IMR-90 (cell line): ENCODE measurements at places on chromosomes 4 and X. TPM values are rescaled to one million over a fixed set of nuclear protein-coding genes. Genes with fewer than 3 reads are reported as not detected.

Gene HSPA4L
- total RNA-seq, result 2.3 and 3.9 TPM in 2 replicates

Gene TLR7
- not detected in 2 replicates for total RNA-seq

Gene RBM46
- not detected in 2 replicates for total RNA-seq

Gene ENPEP
- total RNA-seq, result 0.18 and 0.28 TPM in 2 replicates

Gene GAB3
- 1.9 and 2.2 TPM in 2 replicates for total RNA-seq

Gene RTL3
- 0.83 and 1.1 TPM in 2 replicates for total RNA-seq

Gene FAM184B
- 0.18 and 0.28 TPM in 2 replicates for total RNA-seq

Gene KLHL13
- total RNA-seq, result 12.5 and 13.6 TPM in 2 replicates

Gene ERVMER34-1
- total RNA-seq, result not detected in 2 replicates

Gene GLRB
- 3.0 and 3.9 TPM in 2 replicates for total RNA-seq

Gene NAAA
- total RNA-seq, result 15.8 and 17.6 TPM in 2 replicates

Gene NHSL2
- total RNA-seq, result 0.72 and 0.83 TPM in 2 replicates

Gene GYPA
- not detected in 2 replicates for total RNA-seq

Gene TCEAL6
- total RNA-seq, result not detected in 2 replicates

Gene TACR3
- total RNA-seq, result not detected in 2 replicates

Gene MAGEA4
- not detected in 2 replicates for total RNA-seq

Gene AMBN
- total RNA-seq, result not detected in 2 replicates

Gene BEND4
- total RNA-seq, result not detected in 2 replicates

Gene RBMXL3
- not detected in 2 replicates for total RNA-seq

Gene CLDN22
- total RNA-seq, result not detected in 2 replicates

Gene CAPN6
- total RNA-seq, result not detected in 2 replicates

Gene HSFX3
- not detected in 2 replicates for total RNA-seq

Gene EFHC2
- total RNA-seq, result 0.18 and 0.28 TPM in 2 replicates

Gene ASB9
- total RNA-seq, result 0.28 and 0.36 TPM in 2 replicates

Gene TLL1
- total RNA-seq, result not detected in 2 replicates

Gene SRPX2
- total RNA-seq, result 14.4 and 20.6 TPM in 2 replicates

Gene NIPAL1
- 1.1 TPM in 2 replicates for total RNA-seq

Gene PASD1
- not detected in 2 replicates for total RNA-seq

Gene PDK3
- 4.8 and 5.0 TPM in 2 replicates for total RNA-seq

Gene RGN
- total RNA-seq, result under 0.01 and 0.18 TPM in 2 replicates

Gene UGT2B10
- not detected in 2 replicates for total RNA-seq

Gene ARR3
- total RNA-seq, result not detected in 2 replicates

Gene NWD2
- not detected in 2 replicates for total RNA-seq

Gene SLC38A5
- total RNA-seq, result 12.2 and 12.8 TPM in 2 replicates

Gene POLN
- total RNA-seq, result 0.72 and 1.1 TPM in 2 replicates

Gene DGAT2L6
- total RNA-seq, result not detected in 2 replicates

Gene CXCL3
- 0.18 TPM in 1 of 2 replicates, not detected in the other for total RNA-seq

Gene MFAP3L
- total RNA-seq, result 0.28 and 0.36 TPM in 2 replicates

Gene TSC22D3
- total RNA-seq, result 9.9 and 13.1 TPM in 2 replicates

Gene SPANXA2
- not detected in 2 replicates for total RNA-seq

Gene LRP2BP
- 0.18 and 0.56 TPM in 2 replicates for total RNA-seq

Gene TENM3
- total RNA-seq, result 127 and 173 TPM in 2 replicates

Gene FOXP3
- total RNA-seq, result not detected in 2 replicates

Gene ENOPH1
- total RNA-seq, result 36.0 and 51.7 TPM in 2 replicates

Gene NXF2
- total RNA-seq, result not detected in 2 replicates

Gene HSD17B13
- total RNA-seq, result under 0.01 TPM in 1 of 2 replicates, not detected in the other

Gene IL13RA1
- 31.7 and 35.6 TPM in 2 replicates for total RNA-seq

Gene ASB5
- 0.18 and 0.56 TPM in 2 replicates for total RNA-seq

Gene NOX1
- not detected in 2 replicates for total RNA-seq

Gene ZNF41
- total RNA-seq, result 7.8 and 8.1 TPM in 2 replicates

Gene PAGE1
- total RNA-seq, result not detected in 2 replicates

Gene MAGIX
- total RNA-seq, result 0.56 and 0.72 TPM in 2 replicates

Gene SLITRK4
- total RNA-seq, result not detected in 2 replicates
